Dermis blood vessel endothelial cell (primary cell): ENCODE measurements at places on chromosomes 3 and 15. TPM values are rescaled to one million over a fixed set of nuclear protein-coding genes. Genes with fewer than 3 reads are reported as not detected.

BTLA gene
- under 0.01 and 0.05 TPM in 2 replicates for total RNA-seq

SH2D7 gene
- not detected in 2 replicates for total RNA-seq

SEMA7A gene
- 0.51 and 2.2 TPM in 2 replicates for total RNA-seq

GOLGA8H gene
- 1.0 and 1.2 TPM in 2 replicates for total RNA-seq

LIPH gene
- 0.19 TPM in 1 of 2 replicates, not detected in the other for total RNA-seq

SLC38A3 gene
- total RNA-seq, result not detected in 2 replicates

LMAN1L gene
- not detected in 2 replicates for total RNA-seq

DCBLD2 gene
- 19.6 and 23.4 TPM in 2 replicates for total RNA-seq
